ENCODE measurements at places on chromosomes 5 and 9. TPM values are rescaled to one million over a fixed set of nuclear protein-coding genes. Genes with fewer than 3 reads are reported as not detected.

The IL31RA gene
- not detected for total RNA-seq

GRCh38 chr5:136018814-136019783 lies 9.7 kb upstream of the TGFBI start:
- DNase-seq, result no peak

- no peak for DNase-seq
These were observed 16.1 kb downstream of the EQTN start for GRCh38 chr9:27280860-27281259.

GRCh38 chr5:133230823-133231578 lies 179.2 kb downstream of the HSPA4 start:
- DNase-seq, result no peak

DNA sequence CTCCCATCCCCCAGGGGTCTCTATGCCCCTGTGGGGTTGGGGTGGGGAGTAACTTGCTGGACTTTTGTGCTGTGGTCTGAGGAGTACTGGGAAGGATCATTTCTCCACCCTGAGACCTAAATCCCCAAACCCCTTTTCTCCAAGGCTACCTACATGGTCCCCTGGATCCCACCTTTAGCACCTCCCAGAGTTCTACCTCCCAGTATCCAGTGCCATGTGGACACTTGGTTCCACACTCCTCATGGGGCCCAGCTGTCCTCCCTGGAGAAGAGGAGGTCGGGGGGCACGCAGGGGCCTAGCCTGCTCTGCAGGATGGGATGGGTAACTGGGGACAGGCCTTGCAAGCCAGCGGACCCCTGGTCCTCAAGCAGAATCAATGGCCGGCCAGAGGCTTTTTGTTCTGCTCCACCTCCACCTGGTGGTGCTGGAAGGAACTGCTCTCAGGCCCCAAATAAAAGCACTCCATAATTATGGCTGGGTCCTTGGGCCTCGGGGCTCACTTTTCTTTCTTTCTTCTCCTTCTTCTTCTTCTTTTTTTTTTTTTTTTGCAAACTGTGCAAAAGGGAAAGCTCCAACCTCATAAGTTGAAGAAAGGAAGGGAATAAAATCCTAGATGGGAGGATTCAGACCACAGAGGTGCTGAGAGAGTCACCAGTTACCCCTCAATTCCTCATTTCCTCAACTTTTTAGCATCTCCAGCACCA lies 68.4 kb downstream of the PSD2 start:
- DNase-seq, result no peak

DNA sequence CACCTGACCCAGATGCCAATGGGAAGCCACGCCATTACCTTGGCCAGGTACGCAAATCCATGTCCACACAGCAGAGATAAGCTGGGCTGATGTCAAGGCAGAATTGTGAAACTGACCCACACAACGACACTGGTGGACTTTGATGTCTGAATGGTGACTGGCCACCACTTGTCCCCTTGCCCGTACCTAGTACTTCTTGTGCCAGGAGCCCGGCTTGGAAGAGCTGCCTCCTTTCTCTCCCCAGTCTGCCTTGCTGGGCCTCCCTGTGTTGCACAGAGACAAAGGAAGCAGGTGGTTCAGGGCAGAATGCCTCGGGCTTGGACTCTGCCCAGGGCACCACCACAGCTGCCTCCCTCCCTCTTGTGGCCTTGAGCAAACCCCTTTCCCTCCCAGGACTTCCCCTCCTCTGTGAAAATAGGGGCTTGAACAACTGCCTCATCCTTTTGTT lies 23.3 kb downstream of the PTGES2 start:
- no peak for DNase-seq

DNA sequence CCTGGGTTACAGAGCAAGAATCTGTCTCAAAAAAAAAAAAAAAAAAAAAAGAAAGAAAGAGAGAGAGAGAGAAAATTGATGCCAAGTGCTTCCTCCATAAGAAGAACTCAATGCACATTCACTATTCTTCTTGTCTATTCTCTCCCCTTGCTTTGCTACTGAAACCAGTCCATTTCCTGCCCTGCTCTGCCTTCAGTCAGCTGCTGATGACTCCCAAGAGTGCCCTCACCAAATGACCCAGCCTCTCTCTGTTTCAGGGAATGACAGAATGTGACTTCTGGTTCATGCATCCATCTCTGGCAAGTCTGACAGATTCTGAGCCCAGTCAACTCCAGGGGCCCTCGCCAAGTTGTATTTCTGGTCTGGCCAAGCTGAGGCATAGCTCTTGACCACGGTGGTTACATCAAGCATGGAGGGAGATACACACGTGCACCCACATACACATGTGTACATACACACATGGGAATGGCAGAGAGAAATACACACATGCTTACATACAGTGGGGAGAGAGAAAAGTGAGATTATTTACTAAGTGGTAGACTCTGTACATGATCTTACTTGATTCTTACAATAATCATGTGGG lies 106.2 kb downstream of the NSG2 start:
- DNase-seq, result no peak

GRCh38 chr5:20972419-20972925 lies 984.5 kb upstream of the CDH18 start:
- peak; percentile 52 for DNase-seq

- DNase-seq, result no peak
These were observed 60.1 kb downstream of the GALNT12 start for GRCh38 chr9:98867429-98868168.

GRCh38 chr5:66239034-66239433 lies 94.9 kb downstream of the SREK1 start:
- DNase-seq, result no peak

The GABRB2 gene
- 1.9 TPM for total RNA-seq

The ANKRD33B gene
- 20.5 TPM for total RNA-seq

- DNase-seq, result no peak
These were observed 37.6 kb downstream of the STC2 start for GRCh38 chr5:173290477-173291131.

DNA sequence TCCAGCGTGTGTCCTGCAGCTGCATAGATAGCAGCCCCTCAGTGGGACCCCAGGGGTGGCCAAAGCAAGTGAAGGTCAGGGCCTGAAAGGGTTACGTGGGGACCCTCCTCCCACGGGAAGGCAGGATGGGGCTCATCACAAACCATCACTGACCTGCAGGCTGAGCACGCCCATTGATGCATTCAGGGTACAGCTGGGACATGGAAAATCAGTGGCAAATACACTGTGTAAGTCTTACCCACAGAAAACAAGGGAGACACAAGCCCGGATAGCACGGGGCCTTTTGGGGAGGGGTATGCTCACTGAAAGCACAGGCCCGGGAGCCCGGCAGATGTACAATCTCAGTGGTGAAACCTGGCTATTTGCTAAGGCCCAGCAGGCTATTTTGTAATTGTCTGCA lies 49.1 kb downstream of the SEMA4D start:
- no peak for DNase-seq

- DNase-seq, result no peak
These were observed 69.7 kb downstream of the EPB41L4A start for GRCh38 chr5:112349371-112349770.

DNA sequence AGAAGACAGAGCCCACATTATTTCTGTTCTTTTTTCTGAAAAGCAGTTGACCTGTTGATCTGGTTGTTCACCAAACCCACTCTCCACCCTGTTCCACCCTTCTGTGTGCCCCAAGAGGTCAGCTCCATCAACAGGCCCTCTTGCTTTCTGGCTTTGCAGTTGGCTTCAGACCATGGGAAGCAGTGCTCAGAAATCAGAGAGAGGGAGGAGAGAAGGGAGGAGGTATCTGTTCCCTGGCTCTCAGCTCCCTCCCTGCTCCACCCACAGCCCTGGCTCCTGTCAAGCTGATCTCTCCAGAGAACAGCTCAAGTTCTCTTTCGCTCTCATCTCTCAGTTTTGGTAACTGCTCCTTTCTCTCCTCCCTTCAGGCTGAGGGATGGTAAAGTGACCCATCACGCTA lies 144.2 kb upstream of the RAI14 start:
- DNase-seq, result no peak

DNA sequence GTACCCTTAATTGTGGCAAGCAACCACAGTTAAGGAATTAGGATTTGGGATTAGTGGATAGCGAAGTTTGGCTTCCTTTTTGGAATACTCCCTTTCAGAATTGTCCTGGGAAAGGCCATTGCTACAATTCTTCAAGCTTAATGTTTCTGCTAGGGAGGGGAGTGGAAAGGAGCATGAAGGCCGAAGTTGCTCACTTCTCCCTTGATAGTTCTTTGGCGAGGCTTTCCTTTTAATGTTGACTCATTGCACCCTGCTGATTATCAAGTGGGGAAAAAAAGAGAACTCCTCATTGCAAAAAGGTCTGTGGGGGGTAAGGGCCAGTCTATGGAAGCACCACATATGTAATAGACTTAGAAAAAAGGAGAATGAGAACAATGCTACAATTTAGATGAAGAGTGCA lies 30.7 kb downstream of the GRIN3A start:
- no peak for DNase-seq

DNA sequence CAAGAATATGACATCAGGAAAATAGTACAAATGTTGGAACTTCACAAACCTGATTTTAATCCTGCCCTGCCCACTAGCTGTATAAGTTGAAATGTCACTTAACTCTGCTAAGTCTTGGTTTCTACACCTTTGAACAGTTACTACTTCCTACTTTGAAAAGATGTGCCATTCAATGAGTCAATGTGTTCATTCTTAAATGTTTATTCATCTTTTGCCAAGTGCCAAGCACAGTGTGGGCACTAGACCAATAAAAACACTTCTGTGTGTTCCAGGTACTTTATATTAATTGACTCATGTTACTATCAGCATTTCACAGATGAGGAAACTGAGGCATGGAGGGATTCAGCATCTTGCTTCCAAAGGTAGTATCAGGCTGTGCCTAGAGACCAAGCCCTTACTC lies 12.8 kb downstream of the PDCL start:
- DNase-seq, result no peak

DNA sequence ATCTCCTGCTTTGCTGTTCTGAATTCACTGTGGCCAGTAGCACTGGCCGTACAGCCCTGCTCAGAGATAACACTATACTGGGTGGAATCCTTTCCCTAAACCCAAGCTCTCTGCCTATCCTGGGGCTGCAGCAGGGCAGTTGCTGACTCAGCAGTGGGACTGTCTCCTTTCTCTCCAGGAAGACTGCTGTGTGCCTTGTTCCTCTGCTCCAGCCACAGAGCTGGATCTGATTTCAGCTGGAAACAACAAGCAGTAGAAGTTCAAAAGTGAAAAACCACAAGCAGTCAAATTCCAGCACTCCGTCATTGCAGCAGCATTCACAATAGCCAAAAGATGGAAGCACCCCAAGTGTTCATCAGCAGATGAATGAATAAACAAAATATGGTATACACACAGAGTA lies 105.0 kb downstream of the FBXL7 start:
- no peak for DNase-seq

DNA sequence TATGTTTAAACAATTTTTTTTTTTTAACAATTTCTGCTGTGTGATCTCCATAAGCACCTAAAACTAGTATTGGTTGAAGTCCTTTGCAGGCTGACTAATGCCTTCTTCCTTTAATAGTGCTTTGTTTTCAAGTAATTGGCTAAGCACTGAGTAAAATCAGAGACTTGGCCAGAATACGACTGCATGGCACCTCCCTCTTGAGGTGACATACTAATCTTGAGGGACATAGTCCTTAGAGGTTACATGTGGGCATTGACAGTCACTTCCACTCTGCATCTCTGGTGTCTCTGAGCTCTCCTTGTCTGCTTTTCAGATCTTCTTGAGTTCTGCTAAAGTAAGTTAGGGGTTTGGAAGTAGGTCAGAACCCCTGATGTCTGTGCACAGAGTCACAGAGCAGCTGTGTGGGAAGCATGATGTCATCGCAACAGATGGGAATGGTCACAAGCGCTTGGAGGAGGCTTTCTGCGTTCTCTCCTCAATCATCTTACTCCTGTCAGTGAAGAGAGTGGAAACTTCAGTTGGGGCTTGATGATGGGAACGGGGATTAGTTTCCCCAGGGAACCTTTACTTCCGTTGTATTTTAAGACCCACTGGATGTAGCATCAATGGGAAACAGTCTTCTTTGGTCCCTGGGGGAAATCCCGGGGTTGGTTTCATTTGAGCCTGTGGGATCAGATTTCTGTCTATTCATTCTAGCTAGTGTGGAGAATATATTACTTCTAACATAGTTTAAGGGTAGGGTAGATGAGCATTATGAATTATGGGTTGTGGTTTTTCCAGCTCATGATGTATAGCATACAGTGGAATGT lies 136.9 kb downstream of the ARHGAP26 start:
- no peak for DNase-seq

GRCh38 chr5:9025942-9026341 lies 519.9 kb downstream of the SEMA5A start:
- no peak for DNase-seq

DNA sequence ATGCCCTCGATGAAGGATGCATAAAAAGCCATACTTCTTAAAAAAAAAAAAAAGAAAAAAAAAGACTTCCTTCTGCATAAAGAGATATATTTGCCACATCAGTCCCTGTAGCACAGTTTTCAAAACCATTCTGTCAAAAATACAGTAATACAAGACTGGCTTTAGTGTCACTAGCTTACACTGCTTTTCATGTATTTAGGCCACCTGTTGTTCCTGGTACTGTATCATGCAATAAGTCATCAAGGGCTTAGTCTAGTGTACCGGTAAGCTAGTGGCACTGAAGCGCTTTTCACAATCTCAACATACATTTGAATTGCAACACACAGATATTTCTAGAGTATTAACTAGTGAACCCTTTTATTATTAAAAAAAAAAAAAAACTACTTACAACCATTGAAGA lies 231.2 kb downstream of the NFIB start:
- no peak for DNase-seq

The PDZD2 gene
- 6.8 TPM for total RNA-seq

All from H1 (cell line).